ENCODE measurements at places on chromosomes 4 and X.
A peak's percentile ranks its signal among the peaks of the same experiment; 100 is the strongest.

GRCh38 chrX:4925911-4926310, 1212.5 kb upstream of the PRKX start:
- DNase-seq: no peak

- no peak for DNase-seq
Observed at GRCh38 chr4:161883157-161883556, 280.6 kb downstream of the FSTL5 start.

DNA sequence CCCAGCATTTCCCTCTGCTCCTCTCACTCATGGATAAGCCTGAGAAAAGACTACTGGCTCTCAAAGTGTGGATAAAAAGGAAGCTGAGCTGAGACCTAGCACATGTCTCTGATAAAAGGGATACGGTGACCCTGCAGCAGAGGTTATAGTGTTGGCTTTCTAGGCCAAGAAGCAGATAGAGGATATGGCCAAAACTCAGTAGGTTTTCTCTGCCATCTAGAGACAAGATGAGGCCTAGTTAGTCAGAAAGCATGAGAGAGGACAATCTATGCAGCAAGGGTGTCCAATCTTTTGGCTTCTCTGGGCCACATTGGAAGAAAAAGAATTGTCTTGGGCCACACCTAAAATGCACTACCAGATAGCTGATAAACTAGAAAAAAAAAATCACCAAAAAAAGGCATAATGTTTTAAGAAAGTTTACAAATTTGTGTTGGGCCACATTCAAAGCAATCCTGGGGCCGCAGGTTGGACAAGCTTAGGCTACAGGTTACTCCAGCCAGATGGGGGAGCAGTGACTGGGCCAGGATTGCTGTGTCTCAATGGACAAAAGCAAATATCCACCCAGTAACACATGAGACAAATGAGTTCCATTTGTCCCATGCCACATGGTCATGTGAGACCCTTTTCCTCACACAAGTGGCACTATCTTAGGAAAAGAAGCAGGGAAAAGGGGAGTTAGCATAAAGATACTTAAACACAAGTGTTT, 411.4 kb downstream of the INPP4B start:
- no peak for DNase-seq

GRCh38 chr4:88102026-88102425, 56.4 kb downstream of the ABCG2 start:
- DNase-seq: no peak

DNA sequence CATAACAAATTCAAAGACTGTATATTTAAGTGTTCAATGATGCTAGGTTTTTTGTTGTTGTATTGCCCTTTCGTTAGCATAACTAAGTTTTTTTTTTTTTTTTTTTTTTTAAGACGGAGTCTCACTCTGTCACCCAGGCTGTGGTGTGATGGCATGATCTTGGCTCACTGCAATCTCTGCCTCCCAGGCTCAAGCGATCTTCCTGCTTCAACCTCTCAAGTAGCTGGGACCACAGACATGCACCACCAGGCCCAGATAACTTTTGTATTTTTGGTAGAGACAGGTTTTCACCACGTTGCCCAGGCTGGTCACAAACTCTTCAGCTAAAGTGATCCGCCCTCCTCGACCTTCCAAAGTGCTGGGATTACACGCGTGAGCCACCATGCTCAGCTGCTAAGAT, 7.0 kb downstream of the SH3BGRL start:
- no peak for DNase-seq

DNA sequence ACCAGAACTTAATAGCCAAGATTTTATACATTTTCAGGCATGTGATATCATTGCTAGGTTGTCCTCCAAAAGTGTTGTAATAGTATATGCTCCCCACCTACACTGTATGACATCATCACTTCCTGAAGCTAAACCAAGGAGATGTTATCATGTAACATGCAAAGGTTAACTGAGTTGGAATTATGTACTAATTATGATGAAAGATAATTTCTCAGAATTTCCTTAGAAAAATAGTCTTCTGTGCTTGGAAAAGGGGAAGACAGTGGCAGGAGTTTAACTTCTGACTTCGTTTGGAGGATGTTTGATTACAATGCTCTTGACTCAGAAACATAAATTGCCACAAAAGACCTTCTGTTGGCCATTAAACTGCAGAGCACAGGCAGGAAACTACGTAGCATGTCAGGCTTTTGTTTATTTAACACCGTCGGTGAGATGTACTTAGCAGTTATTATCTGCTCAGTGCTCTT, 83.6 kb upstream of the GUCY1A1 start:
- no peak for DNase-seq

DNA sequence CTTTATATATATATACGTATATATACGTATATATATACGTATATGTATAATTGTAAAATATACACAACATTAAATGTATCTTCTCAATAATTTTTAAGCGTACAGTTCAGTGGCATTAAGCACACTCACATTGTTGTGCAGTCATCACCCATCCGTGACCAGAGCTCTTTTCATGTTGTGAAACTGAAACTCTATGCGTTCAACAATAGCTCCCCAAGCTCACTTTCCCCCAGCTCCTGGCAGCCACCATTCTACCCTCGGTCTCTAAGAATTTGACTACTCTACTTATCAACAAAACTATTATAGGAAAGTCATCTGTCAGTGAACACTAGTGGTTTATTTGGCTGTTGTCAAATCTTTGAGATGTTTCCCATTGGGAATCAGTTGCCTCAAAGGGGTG, 621.8 kb upstream of the GALNT7 start:
- no peak for DNase-seq

DNA sequence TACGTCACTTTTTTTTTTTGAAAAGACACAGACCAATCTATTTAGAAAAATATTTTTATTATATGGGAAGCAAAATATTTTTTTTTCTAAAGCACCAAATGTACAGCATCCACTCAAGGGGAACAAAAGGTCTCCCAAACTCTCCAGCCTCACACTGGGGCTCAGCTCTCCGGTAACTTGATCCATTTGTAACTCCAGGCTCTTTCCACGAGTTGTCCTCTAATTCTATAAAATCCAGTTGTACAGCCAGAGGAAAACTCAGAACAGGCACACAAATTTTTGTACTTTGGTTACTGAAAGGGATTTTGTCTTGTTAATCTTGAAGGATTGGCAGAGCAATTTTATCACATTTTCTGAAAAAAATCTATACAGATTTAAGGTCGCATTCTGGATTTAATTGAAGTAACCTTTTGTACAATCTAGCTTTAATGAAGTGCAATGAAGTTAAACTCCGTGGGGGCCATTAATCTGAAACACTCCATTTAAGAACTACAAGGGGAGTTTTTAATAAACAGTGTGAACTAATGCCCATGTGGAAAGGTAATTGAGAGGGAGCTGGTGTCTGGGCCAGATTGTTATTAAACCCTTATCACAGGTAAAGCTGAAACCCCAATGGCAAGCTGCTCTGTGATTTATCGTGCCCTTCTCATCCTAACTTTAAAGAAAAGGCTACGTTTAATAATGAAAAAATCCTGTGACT, 161.2 kb upstream of the FRG1 start:
- no peak for DNase-seq

DNA sequence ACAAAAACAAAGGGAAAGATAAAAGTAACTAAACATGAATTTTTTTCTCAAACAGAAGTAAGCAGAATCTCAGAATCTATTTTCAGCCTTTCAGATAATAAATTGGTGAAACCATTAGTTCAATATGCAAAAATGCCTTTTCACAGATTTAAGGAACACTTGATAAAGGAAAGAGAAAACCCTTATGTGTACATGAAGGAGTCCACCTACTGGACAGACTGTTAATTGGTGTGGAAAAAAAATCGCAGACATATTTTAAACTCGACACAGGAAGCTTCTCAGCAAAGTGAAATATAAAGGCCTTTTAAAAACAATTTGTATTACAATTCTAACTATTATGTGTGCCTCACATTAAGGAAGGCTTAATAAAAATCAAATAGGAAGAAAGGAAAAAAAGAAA, 22.3 kb downstream of the COX7B2 start:
- DNase-seq: no peak

DNA sequence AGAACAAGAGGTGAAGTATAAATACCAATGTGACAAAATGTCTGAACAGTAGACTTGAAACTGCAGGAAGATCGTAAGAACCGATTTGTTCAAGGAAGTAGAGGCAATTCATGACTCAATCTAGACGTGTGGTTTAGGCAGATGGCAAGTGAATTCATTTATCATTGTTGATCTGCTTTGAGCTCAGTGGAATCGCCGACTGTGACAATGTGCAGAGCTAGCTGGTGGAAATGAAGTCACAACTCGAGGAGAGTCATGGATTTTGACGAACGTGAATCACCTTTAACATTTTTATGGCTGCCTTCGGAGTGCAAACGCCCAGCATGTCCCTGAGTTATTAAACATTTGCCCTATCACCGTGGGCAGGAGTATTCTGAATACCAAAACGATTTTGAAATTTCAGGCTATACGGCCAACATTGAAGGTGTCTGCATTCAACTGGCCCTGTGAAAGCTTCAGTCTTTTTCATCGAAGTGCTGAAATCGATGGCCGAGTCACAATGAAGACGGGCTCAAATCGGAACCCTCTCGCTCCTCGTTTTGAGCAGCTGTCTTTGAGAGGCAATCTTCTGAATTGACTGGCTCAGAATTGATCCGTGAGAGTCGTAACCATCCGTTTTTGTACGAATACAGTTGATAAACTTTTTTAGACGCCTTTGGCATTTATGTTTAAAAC, 689 bp upstream of the OGT start:
- peak; percentile 26 for DNase-seq

GRCh38 chrX:53430231-53430630, 3.9 kb downstream of the HSD17B10 start:
- no peak for DNase-seq

DNA sequence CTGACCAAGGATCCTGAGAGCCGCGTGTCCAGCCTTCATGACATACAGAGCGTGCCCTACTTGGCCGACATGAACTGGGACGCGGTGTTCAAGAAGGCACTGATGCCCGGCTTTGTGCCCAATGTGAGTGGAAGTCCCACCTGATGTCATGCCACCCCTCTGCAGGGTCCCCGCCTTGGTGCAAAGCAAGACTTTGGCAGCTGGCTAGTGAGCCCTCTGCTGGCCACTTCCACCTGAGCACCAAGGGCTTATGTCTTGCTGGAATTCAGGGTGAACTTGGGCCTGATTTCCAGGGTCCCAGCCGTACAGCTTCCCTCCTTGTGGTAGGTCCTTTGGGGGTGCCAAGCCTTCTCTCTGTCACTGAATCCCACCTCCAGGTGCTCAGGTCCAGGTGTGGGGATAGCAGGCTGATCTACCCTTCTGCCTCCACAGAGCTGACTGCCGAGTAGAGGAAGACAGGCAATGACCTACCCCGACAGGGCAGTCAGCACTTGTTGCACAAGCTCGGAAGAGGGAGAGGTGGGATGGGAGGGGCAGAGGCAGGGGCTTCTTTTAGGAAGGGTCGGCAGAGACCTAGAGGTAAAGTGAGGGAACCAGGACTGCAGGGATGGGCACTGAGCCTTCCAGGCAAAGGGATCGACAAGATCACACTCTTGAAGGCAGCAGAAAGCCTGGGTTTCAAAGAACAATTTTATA, 248.1 kb downstream of the EVC2 start:
- DNase-seq: no peak

DNA sequence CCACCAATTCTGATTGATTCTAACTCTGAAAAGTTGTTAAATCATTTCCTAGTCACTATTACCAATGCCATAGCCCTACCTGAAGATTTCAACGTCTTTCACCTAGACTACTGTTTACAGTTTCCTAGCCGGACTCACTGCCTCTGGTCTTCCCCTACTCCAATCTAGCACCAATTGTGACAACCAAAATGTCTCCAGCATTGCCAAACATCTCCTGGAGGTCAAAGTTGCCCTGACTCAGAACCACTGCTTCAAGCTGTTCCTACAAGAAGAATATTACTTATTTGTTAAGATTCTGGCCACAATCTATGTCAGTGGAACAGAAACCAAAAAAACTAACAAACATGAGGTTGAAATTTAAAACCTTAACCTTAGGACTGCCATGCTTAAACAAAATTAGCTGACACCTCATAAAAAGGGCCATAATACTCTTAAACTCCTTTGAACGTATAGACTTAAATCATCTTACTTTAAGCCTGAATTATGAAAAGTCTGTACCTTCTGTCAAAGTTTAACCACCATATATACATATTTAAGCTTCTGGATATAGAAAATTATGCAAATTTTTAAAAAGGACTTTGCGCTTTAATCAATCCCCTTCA, 2.1 kb downstream of the PDS5A start:
- DNase-seq: no peak

DNA sequence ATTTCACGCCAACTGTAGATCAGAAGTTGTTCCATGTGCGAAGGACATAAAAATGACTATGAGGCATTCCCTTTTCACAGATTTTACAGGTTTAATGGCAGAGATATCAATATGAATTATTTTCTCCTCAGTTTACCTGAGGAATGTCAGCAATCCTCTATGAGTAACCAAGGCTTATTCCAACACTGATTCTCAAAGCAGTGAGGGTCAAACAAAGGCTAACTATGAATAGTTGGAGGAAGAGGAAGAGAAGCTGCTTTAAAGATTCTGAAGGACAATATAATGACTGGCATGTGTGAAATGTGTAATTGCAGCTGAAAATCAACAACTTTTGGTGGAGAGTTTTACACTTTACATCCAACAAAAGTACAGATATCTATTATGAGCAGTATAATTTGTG, 29.1 kb downstream of the NAF1 start:
- no peak for DNase-seq

DNA sequence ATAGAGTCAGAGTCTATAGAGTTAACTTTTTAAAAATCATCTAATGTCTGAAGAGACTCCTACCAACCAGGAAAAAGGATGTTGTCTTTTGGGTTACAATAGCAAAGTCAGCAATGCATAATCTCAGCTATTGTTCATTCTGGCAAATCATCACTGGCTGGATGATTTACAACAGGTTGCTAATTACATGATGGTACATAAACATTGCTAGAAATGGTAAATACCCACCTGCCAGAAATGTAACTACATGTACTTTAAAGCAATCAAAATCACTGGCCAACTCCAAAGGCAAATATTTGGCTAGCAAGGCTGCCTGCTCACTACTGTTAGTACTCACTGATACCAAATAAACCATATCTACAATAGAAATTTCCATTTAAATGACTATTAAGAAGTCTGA, 91.1 kb downstream of the PPP3CA start:
- DNase-seq: no peak

- no peak for DNase-seq
Observed at GRCh38 chr4:187929024-187929423, 66.5 kb upstream of the ZFP42 start.

DNA sequence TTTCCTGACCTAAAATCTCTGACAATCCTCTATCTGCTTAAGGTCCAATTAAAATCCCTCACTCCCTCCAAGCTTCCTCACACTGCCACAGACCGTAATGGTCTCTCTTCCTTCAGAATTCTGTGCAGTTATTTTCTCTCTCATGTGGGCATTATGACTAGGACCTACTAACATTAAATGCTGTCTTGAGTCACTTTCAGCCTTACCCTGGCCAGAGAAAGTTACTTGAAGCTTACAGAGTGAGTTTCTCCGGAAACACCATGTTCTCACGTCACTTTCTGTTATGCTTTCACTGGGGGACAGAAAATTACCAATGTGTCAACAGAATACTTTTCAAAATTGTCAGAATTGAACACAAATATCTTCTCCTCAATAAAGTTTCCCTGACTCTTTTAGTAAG, 271.8 kb downstream of the INPP4B start:
- DNase-seq: no peak

Measured in stimulated activated CD4-positive, alpha-beta T cell treated with anti-CD3 and anti-CD28 coated beads, Interleukin-2, amount 100 ng/mL, for 48 hours (primary cell).